PC-3 (cell line): ENCODE measurements at places on chromosomes 1 and 21. TPM values are rescaled to one million over a fixed set of nuclear protein-coding genes. Genes with fewer than 3 reads are reported as not detected.
A peak's percentile ranks its signal among the peaks of the same experiment; 100 is the strongest.

NUDT4B gene
- total RNA-seq: 18.0 and 29.9 TPM in 2 replicates

KRTAP19-3 gene
- total RNA-seq: not detected in 2 replicates

FCRL4 gene
- not detected in 2 replicates for total RNA-seq

RIIAD1 gene
- total RNA-seq: not detected in 2 replicates

SLAMF8 gene
- total RNA-seq: not detected in 2 replicates

COL8A2 gene
- total RNA-seq: 0.26 and 0.58 TPM in 2 replicates

KCND3 gene
- not detected in 2 replicates for total RNA-seq

DNA sequence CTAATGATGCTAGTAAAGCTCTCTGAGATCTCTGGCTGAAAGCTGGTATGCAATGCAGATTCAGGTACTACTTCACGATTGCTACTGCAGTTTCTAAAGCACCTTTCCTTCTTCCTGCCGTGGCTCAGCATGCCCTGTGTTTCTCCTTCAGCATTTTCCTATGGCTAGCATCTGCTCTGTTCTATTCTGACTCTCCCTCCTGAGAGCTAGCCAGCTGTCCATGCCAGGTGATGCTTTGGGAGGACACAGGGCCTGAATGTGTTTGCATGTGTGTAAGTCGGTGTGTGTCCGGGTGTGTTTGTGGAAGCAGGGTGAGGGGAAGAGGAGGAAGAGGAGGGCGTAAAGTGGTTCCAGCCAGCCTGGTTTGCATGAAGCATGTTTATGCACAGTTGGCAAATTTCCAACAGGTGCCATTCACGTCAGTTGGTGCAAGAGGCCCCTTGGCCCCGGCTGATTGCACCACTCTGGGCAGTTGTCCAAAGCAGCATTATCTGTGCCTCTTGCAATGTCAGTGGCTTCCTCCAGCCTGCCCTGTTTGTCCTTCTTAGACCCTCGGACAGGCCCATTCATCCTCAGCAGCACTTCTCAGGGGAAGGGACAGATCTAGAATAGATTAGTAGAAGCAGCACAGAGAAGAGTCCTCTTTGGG is 433.3 kb downstream of the DISC1 start:
- no peaks in the 10 kb centered on the region for H3K4me1 ChIP-seq
- H3K36me3 ChIP-seq: no peaks in the 10 kb centered on the region
- no peak for DNase-seq
- H3K27ac ChIP-seq: no peak overlapping the region
- H3K27me3 ChIP-seq: no peaks in the 10 kb centered on the region

GRCh38 chr1:220812308-220812707 is 25.6 kb downstream of the MTARC1 start:
- no peaks in the 10 kb centered on the region for H3K27me3 ChIP-seq
- H3K36me3 ChIP-seq: peaks cover 11% of the 10 kb centered on the region
- H3K4me1 ChIP-seq: no peaks in the 10 kb centered on the region
- H3K4me3 ChIP-seq: no peak overlapping the region
- no peak for DNase-seq

GRCh38 chr1:31198600-31198999 is 41.1 kb downstream of the NKAIN1 start:
- no peak overlapping the region for H3K4me3 ChIP-seq
- no peak for DNase-seq
- H3K27ac ChIP-seq: no peak overlapping the region
- H3K36me3 ChIP-seq: no peaks in the 10 kb centered on the region

- H3K4me3 ChIP-seq: no peak overlapping the region
- H3K36me3 ChIP-seq: no peaks in the 10 kb centered on the region
- DNase-seq: no peak
- H3K27ac ChIP-seq: no peak overlapping the region
- H3K4me1 ChIP-seq: no peaks in the 10 kb centered on the region
Observed at GRCh38 chr21:15406791-15407190, 323.0 kb upstream of the USP25 start.

GRCh38 chr1:67897270-67897949 is 64.1 kb upstream of the GNG12 start:
- no peak overlapping the region for H3K4me3 ChIP-seq
- DNase-seq: no peak
- no peak overlapping the region for H3K27ac ChIP-seq
- peaks cover 3% of the 10 kb centered on the region; the same call in 1 of the 2 replicates for H3K4me1 ChIP-seq
- no peaks in the 10 kb centered on the region for H3K27me3 ChIP-seq

- no peak overlapping the region for H3K27ac ChIP-seq
- H3K4me3 ChIP-seq: no peak overlapping the region
- no peak for DNase-seq
- H3K4me1 ChIP-seq: peaks cover 7% of the 10 kb centered on the region; the same call in 1 of the 2 replicates
Observed at GRCh38 chr1:117541003-117541402, 64.8 kb upstream of the TENT5C start.

GRCh38 chr1:162040001-162040400 is 16.3 kb upstream of the OLFML2B start:
- no peak for DNase-seq
- no peaks in the 10 kb centered on the region for H3K27me3 ChIP-seq
- H3K27ac ChIP-seq: no peak overlapping the region
- H3K36me3 ChIP-seq: no peaks in the 10 kb centered on the region

- no peak for DNase-seq
- peak overlapping the region; percentile 98 for H3K27ac ChIP-seq
- H3K27me3 ChIP-seq: no peaks in the 10 kb centered on the region
- H3K4me3 ChIP-seq: no peak overlapping the region
- no peaks in the 10 kb centered on the region for H3K36me3 ChIP-seq
Observed at GRCh38 chr1:8213136-8213535, 104.8 kb upstream of the SLC45A1 start.

DNA sequence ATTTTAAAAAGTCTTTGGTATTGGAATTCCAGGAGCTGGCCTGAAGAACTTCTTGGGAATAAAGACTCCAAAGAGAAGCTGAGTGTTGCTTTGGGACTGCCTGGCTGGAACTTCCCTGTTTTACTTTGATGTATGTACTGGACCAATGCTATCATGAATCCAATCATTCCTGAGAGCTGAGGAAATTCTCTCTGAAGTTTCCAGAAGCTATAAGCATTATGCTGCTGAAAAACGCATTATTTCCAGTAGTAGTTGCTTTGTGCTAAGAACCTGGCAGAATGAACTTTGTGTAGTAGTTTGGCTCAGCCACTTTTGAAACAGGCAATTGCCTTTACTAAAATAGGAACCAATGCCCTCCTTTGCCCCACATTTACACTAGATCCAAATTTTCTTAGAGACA is 260.7 kb downstream of the HLX start:
- H3K4me1 ChIP-seq: no peaks in the 10 kb centered on the region
- no peak overlapping the region for H3K27ac ChIP-seq
- no peaks in the 10 kb centered on the region for H3K36me3 ChIP-seq
- no peak for DNase-seq

DNA sequence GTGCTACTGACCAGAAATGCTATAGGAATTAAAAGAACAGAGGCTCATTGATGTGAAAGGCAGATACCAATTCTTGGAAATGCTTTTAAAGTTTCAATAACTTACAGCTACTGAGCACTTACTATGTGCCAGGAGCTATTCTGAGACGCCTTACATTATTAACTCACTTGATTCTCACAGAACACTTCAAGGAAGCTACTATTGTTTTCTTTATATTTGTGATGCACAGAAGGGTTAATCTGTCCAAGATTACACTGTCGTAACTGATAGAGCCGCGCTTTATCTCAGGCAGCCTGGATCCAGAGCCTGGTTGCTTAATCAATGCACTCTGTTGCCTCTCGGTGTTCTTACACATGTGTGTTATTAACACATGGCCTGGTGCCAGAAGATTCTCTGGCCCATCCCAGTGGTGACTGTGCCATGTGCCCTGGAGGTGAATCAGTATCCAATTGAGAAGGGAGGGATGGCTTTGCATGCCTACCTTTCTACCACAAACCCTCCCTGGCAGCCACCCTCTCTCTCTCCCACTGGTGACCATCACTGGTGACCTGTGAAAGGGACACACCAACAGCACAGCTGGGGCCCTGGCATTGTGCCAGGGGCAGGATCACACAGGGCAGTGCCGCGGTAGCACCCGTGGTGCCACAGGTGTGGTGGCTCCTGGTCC is 8.8 kb downstream of the FMO1 start:
- peaks cover 14% of the 10 kb centered on the region for H3K4me1 ChIP-seq
- DNase-seq: peak; percentile 58
- H3K27me3 ChIP-seq: peaks cover 46% of the 10 kb centered on the region

DNA sequence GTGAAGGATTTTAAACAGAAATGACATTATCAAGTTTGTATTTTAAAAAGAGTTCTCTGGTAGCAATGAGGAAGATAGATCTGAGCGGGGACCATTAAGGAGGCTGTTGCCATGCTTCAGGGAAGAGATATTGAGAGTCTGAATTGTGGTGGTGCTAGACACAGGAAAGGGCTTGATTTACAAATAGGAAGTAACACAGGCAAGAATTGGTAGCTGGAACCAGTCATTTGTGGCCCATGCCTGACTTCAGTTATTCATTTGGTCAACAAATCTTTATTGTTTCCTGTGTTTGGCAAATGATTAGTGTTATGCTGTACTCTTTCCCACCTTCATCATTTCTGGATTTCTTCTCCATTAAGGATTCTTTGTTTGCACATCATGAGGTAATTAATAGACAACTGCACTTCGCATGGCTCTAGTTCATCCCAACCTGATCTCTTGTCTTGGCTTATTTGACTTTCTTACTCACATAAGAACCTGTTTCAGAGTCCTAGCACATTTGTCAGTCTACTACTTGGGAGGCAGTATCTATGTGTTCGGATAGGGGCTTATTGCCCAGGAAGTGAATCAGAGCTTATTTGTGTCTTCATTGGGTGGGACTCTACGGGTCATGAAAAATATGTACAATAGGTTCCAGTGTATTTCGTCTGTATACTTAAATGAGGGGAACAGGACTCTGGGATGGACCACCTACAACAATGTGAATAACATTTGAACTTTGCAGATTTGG is 32.3 kb downstream of the EEIG2 start:
- H3K4me3 ChIP-seq: no peak overlapping the region
- no peaks in the 10 kb centered on the region for H3K27me3 ChIP-seq
- no peaks in the 10 kb centered on the region for H3K36me3 ChIP-seq

GRCh38 chr1:202586018-202586821 is 124.0 kb downstream of the SYT2 start:
- H3K4me3 ChIP-seq: no peak overlapping the region
- H3K27ac ChIP-seq: no peak overlapping the region
- H3K27me3 ChIP-seq: no peaks in the 10 kb centered on the region
- peak; percentile 15 for DNase-seq

DNA sequence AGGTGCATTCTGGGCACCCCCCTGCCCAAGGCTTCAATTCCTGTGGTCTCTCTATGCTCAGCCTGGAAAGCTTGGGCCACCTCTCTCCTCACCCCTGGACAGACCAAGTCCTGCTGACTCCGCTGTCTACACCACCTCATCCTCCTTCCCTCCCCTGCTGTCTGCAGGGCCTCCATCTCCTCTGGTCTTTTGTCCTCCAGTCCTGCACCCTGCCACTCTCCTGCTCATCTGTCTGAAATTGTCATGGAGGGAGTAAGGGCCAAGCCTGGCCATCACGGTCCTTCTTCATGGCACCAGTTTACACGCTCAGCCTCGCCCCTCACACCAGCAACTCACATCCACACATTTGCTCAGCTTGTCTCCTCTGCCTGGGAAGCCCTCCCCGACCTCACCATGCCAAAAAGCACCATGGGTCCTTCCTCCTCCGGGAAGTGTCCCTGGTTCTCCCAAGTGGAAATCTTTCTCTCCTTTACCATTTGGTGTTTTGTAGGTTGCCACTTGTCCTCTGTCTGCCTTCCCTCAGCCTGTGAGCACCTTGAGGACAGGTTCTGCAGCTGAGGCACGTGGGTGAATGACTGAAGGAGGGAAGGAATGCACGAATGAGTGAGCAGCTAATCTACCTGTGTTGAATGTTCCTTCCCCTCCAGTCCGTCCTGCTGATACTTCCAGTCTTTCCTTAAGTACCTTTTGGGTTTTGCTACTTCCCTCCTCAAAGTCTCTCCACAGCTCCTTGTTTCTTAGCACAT is 2.1 kb upstream of the SLC2A1 start:
- no peak for DNase-seq
- H3K27ac ChIP-seq: peak overlapping the region; percentile 94
- no peaks in the 10 kb centered on the region for H3K27me3 ChIP-seq

DNA sequence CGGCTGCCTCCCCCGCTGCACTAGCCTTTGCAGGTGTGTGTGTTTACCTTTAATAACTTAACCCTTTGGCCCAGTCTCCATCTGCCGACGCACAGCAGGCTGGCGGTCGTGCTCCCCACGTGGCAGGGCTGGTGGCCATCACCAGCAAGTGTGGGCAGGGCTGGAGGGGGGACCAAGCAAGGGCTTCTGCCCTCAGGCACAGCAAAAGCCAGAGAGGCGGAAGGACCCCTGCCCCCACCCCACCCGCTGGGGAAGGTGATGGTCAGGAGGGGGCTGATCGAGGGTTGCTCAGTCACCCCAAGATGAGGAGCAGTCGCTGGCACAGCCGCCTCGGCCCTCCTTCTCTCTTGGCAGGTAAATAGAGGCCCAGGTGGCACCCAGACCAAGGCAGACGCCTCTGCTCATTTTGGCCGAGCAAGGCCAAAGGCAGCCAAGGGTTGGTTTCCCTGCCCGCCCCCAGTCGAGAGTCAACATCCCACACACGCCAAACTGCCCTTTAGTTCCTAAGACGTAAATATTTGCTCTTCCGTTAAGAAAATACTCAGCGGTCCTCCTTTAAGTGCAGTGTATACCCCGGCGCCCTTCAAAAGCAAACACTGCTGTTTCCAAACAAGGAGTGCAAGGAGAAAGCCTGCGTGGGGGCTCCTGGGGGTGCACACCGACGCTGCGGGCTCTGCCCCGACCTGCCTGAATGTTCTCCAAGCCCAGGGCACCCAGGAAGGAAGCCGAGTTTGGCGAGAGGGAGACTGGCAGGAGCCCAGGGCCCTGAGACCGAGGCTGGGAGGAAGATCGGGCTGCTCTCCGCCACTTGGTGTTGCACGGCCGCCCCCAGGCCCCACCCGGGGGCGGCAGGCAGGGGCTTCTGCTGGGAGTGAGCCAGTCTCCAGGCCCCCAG is 82.7 kb downstream of the SIK1 start:
- no peaks in the 10 kb centered on the region for H3K36me3 ChIP-seq
- DNase-seq: peak; percentile 48
- no peak overlapping the region; the same call in 1 of the 2 replicates for H3K4me3 ChIP-seq
- H3K4me1 ChIP-seq: peaks cover 46% of the 10 kb centered on the region
- no peaks in the 10 kb centered on the region for H3K27me3 ChIP-seq

- DNase-seq: peak; percentile 34
- H3K4me3 ChIP-seq: peak within 1 kb of the TSS; percentile 66
- H3K4me1 ChIP-seq: peaks cover 11% of the 10 kb centered on the region
- no peaks in the 10 kb centered on the region for H3K36me3 ChIP-seq
- no peak within 1 kb of the TSS for H3K27ac ChIP-seq
- H3K27me3 ChIP-seq: peaks cover 91% of the 10 kb centered on the region
Observed at GRCh38 chr1:228734881-228735801, at the start of gene RHOU. Gene RHOU (plus strand): TSS chr1:228735479. CDS start chr1:228735743, 264 bp downstream.

DNA sequence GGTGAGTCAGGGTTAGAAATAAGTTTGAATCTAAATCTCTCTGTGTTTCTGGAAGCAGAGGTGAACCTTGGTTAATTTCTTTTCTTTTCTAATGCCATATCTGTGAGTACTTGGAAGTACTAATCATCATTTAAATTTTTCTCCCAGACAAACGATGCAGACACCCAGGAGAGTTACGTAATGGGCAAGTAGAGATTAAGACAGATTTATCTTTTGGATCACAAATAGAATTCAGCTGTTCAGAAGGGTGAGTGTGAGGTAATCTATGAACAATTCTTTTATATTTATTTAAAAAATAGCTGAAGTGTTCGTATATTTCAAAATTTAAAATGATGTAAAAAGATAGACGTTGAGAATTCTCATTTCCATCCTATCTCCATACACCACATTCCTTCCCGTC is 11.2 kb downstream of the C4BPA start:
- no peak for DNase-seq
- H3K36me3 ChIP-seq: no peaks in the 10 kb centered on the region
- H3K4me3 ChIP-seq: no peak overlapping the region
- H3K27ac ChIP-seq: no peak overlapping the region
